ENCODE measurements at places on chromosomes 12 and 14. TPM values are rescaled to one million over a fixed set of nuclear protein-coding genes. Genes with fewer than 3 reads are reported as not detected.

IRAK4 gene
- 7.1 TPM for polyA plus RNA-seq

SIX1 gene
- 59.4 TPM for polyA plus RNA-seq

GDF3 gene
- polyA plus RNA-seq: not detected

CLEC14A gene
- 23.9 TPM for polyA plus RNA-seq

LPAR5 gene
- 1.1 TPM for polyA plus RNA-seq

CACNA2D4 gene
- polyA plus RNA-seq: 2.0 TPM

TPH2 gene
- polyA plus RNA-seq: not detected

MYF6 gene
- polyA plus RNA-seq: 90.3 TPM

MYH6 gene
- 7.0 TPM for polyA plus RNA-seq

NFE2 gene
- polyA plus RNA-seq: 2.3 TPM

BIN2 gene
- polyA plus RNA-seq: 2.2 TPM

LYZ gene
- polyA plus RNA-seq: 27.3 TPM

KRT77 gene
- not detected for polyA plus RNA-seq

FAM181A gene
- not detected for polyA plus RNA-seq

AQP6 gene
- polyA plus RNA-seq: 0.14 TPM

All from forelimb muscle (tissue), 1 donor.